Activated naive CD8-positive, alpha-beta T cell treated with anti-CD3 and anti-CD28 coated beads, Interleukin-2, amount 50 U/mL, for 24 hours (primary cell): ENCODE measurements at places on chromosomes 1 and 21.

GRCh38 chr1:205680073-205680851, at the start of gene SLC45A3:
Gene SLC45A3 (minus strand): TSS chr1:205680509. CDS start chr1:205664656, 15,853 bp downstream.
- DNase-seq, result peak; percentile 58
- no peaks in the 10 kb centered on the region for H3K36me3 ChIP-seq
- peaks cover 11% of the 10 kb centered on the region for H3K4me1 ChIP-seq
- peak within 1 kb of the TSS; percentile 77 for H3K4me3 ChIP-seq
- H3K27me3 ChIP-seq, result peaks cover 13% of the 10 kb centered on the region

- H3K4me3 ChIP-seq, result no peak overlapping the region
- H3K27me3 ChIP-seq, result no peaks in the 10 kb centered on the region
- peaks cover 84% of the 10 kb centered on the region for H3K36me3 ChIP-seq
- no peak overlapping the region for H3K27ac ChIP-seq
- no peak for DNase-seq
Measured at GRCh38 chr1:176157995-176158394, 49.1 kb downstream of the COP1 start.

GRCh38 chr1:33346927-33347649, 26.2 kb upstream of the A3GALT2 start:
- H3K4me3 ChIP-seq, result peak overlapping the region; percentile 87
- DNase-seq, result no peak
- peaks cover 22% of the 10 kb centered on the region for H3K36me3 ChIP-seq
- H3K27ac ChIP-seq, result peak overlapping the region; percentile 67

DNA sequence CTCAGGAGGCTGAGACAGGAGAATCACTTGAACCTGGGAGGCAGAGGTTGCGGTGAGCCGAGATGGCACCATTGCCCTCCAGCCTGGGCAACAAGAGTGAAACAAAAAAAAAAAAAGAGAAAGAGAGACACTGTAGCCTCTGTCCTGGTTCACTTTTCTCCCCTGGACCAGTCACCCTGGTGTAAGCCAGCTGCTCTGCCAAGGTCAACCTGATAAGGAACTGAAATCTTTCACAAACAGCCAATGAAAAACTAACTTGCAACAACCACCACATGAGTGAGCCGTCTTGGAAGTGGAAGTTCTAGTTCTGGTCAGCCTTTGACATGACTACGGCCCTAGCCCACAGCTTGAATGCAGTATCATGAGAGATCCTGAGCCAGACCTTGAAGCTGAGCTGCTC, 36.8 kb upstream of the CXADR start:
- no peak for DNase-seq
- H3K27me3 ChIP-seq, result no peaks in the 10 kb centered on the region
- no peak overlapping the region for H3K27ac ChIP-seq
- no peaks in the 10 kb centered on the region for H3K4me1 ChIP-seq
- H3K36me3 ChIP-seq, result no peaks in the 10 kb centered on the region

GRCh38 chr1:211352985-211353515, 26.4 kb downstream of the TRAF5 start:
- peak overlapping the region; percentile 52 for H3K4me3 ChIP-seq
- DNase-seq, result peak; percentile 63
- H3K36me3 ChIP-seq, result peaks cover 49% of the 10 kb centered on the region
- peaks cover 83% of the 10 kb centered on the region for H3K4me1 ChIP-seq
- H3K27ac ChIP-seq, result peak overlapping the region; percentile 79
- no peaks in the 10 kb centered on the region for H3K27me3 ChIP-seq

GRCh38 chr1:232621050-232621449, 8.9 kb downstream of the SIPA1L2 start:
- H3K4me3 ChIP-seq, result no peak overlapping the region
- no peaks in the 10 kb centered on the region for H3K36me3 ChIP-seq
- peaks cover 2% of the 10 kb centered on the region for H3K27me3 ChIP-seq

- H3K36me3 ChIP-seq, result no peaks in the 10 kb centered on the region
- H3K27me3 ChIP-seq, result no peaks in the 10 kb centered on the region
- peak overlapping the region; percentile 44 for H3K27ac ChIP-seq
Measured at GRCh38 chr1:212162635-212163034, 122.6 kb upstream of the PPP2R5A start.
